ENCODE measurements at places on chromosomes 3 and 15. TPM values are rescaled to one million over a fixed set of nuclear protein-coding genes. Genes with fewer than 3 reads are reported as not detected.

The LMAN1L gene
- not detected for polyA plus RNA-seq

The CAMK2N2 gene
- not detected for polyA plus RNA-seq

The TMCO5A gene
- polyA plus RNA-seq, result not detected

The LTK gene
- 1.9 TPM for polyA plus RNA-seq

DNA sequence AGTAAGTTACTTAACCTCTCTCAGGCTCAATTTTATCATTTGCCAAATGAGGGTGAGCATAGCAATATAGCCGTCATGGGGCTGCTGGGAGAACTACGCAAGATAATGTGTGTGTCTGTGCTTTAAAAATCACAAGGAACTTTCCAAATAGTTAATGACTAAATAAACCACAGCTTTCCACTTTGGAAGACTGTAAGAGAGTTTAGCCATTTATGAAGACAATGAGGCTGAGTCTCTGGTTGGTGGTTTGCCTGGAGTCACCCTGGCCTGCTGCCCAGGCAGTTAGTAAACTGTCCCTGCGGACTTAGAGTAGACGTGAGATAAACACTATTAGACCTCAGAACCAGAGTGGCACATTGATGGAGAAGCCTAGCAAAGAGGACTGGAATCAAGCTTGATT, 357.7 kb downstream of the CLSTN2 start:
- no peak for DNase-seq

- DNase-seq, result no peak
Observed at GRCh38 chr3:73026111-73026759, 29.6 kb downstream of the PPP4R2 start.

Data from aorta (tissue), 5 donors.